ENCODE measurements at places on chromosomes 16 and 17.

- DNase-seq, result no peak
Observed at GRCh38 chr16:10871157-10871991, 5.6 kb upstream of the CIITA start.

GRCh38 chr17:80720610-80721577 is 176.3 kb downstream of the RPTOR start:
- DNase-seq, result no peak

DNA sequence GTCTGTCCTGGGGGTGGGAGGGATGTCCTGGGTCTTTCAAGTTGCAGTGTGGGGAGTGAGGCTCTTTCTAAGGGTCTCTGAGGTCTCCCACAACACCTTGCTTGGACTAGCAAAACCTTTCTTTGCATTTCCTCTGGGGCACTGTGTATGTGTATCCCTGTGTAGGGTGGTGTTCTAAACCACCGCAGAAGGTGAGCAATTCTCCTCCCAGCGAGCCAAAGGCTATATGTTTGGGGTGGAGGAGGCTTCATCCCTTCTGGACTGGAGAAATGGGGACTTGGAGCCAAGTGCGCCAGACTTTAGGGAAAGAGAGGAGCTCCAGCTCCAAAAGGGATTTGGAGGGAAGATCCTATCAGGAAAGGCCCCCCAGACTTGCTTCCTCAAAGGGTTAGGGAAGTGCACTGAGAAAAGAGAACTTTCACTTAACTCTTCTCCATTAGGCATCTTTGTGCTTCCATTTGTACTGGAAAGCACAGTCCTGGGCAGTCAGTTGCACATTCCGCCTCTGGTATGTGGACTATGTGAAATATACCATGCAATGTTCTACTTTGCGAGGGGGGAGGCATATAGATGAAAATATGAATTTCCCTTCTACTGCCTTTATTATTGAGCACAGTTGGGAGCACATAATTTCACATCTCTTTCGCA is 18.9 kb upstream of the HOXB9 start:
- DNase-seq, result no peak

DNA sequence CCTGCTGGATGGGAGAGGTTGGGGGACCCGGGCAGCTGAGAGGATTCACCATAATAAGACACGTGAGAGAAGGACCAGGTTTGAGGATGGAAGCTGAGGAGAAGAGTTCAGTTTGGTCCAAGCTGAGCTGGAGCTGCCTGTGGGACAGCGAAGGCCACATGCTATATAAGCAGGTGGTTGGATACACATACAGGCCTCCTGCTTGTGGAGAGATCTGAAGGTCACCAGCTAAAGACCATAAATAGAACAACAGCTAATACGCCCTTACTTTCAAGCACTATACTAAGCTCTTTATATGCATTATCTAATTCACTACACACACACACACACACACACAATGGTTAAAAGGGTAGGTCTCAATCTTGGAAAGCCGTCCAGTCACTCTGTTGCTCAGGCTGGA is 32.1 kb downstream of the DUSP14 start:
- DNase-seq, result no peak

GRCh38 chr17:62794666-62794971 is 13.5 kb downstream of the MARCHF10 start:
- DNase-seq, result no peak

GRCh38 chr16:55123652-55124051 is 193.0 kb downstream of the IRX5 start:
- no peak for DNase-seq

GRCh38 chr17:61660746-61661485 is 69.9 kb upstream of the NACA2 start:
- no peak for DNase-seq
